ENCODE measurements at places on chromosomes 2 and 18.
A peak's percentile ranks its signal among the peaks of the same experiment; 100 is the strongest.

DNA sequence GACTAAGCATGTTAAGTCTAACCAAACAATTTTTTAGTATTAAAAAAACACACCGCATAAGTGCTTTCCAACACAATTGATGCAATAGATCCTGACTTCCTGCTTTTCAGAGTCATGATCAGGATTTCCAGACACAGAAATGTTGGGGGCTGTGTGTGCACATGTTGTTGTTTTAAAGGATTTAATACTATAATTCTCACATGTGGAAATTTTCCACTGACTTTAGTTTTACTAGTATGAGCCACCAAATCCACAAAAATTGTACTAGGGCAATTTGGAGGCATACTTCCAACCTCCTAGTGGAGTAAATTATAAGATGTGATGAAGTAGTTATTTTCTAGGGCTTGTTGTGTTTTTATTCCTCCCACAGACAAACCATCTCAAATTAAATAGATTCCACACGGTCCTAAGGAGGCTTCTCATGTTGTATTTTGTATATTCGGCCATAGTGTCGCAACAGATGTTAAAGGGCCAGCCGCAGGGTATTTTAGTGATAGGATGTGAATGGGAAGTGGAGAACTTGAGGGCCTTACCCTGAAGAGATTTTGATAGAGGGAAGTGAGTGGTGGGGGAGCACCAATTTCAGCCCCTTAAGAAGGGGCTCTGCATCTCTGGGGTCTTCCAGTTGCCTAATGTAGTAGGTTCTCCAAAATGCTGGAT is 108.9 kb upstream of the KLF7 start:
- DNase-seq = no peak

- DNase-seq = no peak
Measured at GRCh38 chr18:43534511-43534910, 257.2 kb upstream of the SYT4 start.

DNA sequence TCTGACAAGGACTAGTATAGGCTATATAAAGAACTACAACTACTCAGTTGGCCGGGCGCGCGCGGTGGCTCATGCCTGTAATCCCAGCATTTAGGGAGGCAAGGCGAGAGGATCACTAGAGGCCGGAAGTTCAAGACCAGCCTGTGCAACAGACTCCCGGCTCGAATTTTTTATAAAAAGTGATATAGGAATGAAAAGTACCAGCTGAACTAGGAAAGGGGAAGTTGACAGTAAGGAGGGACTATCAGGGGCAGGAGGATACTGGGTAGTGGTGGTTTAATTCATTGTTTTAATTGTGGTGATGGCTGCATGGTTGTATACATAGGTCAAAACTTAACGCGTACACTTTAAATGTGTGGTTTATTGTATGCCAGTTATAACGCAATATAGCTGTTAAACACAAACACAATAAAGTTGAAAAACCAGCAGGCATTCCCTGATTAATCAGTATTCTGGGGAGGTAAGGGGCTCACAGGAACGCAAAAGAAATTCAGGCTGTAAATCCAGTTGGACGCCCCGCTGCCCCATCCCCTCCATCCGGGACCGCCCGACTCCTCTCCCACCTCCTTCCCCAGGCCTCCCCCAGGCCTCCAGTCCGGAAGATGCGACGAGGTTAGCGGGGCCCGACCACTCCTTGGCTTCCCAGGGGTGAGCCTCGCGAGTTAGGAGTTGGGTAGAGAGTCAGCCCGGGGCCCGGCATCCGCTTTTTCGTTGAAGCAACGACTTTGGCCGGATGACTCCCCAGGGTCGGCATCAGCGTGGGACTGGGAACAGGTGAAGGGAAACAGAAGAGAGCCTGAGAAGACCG is 746 bp upstream of the POLR1B start:
- peak; percentile 81 for DNase-seq

GRCh38 chr18:52992041-52992440 is 652.0 kb downstream of the DCC start:
- peak; percentile 29 for DNase-seq

DNA sequence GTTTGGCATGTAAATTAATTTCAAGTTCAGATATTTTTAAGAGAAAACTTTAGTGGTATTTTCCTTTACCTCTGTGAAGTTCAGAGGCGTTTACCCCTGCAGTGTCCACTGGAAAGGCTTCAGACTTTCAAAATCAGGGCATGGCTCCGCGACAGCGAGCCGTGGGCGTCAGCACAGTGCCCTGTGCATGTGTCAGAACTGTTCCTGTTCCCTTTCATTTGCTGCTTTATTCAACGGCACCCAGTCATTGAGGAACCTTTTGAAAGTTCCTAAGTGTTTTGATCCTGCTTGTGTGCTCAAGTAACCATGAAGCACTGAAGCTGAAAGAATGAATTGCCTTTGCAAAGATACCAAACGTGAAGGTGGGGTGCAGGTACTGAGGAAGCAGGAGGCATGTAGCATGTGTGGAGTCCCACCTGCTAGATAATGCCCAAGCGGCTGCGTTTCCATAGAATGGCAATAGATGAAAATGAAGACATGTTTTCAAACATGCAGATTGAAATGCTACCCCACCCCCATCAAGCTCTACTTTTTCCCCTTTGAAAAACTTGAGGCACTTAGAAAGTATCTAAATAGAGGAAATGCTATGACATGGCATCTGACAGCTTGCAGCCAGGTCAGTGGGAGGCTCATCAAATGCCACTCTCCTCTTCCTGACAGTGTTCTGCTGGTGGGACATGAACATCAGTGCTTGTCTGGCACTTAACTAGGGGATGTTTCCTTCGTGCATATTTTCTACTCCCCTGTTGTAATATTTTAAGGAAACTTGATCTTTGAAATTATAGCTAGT is 148.6 kb downstream of the ZNF236 start:
- DNase-seq = no peak

DNA sequence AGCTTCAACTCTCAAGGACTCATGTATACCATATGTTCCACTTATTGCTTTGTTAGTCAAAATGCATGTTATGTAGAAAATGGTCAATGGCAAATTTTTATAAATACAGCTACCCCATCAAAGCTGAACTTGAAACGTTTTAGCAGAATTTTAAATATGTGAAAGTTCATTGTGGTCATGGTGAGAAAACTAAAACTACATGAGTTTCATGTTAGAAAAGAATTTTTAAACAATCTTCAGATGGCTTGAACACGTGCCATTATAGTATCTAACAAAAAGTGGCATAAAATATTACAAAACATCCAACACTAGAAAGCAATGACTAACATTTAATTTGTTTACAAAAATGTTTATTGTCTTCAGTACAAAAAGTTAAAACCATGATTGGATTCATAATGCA is 246.0 kb upstream of the KCNJ3 start:
- no peak for DNase-seq

DNA sequence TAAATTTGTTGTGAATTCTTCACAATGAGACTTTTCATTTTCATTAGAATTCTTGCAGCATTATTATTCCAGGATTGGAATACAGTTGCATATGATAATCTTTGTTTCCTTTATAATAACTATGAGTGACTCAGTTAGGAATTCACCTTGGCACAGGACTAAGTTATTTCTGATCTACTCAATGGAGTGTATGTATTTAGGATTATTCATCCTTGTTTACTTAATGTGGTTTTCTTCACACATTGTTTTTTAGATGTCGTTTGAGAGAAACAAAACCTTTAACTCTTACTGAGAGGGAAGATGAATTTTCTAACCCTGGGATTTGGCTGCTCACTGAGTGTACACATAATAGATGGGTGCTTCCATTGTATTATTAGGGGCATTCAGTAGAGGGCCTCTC is 970.1 kb downstream of the DPP10 start:
- DNase-seq = no peak

DNA sequence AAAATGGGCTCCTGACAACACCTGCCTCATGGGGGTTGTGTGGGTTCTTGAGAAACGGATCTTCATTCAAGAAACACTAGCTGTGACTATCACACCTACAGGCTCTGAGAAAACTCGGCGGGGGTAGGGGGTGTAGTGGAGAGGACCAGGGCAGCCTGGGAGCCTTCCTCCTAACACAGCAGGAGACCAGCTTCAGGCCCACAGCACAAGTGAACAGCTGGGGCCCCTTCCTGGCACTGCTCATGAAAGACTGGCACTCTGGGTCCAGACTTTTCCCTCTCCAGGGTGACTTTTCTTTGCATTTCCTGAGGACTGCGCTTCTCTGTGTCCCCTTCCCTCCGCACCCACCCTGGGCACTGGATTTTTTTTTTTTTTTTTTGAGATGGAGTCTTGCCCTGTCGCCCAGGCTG is 7.2 kb upstream of the SEMA4C start:
- no peak for DNase-seq

DNA sequence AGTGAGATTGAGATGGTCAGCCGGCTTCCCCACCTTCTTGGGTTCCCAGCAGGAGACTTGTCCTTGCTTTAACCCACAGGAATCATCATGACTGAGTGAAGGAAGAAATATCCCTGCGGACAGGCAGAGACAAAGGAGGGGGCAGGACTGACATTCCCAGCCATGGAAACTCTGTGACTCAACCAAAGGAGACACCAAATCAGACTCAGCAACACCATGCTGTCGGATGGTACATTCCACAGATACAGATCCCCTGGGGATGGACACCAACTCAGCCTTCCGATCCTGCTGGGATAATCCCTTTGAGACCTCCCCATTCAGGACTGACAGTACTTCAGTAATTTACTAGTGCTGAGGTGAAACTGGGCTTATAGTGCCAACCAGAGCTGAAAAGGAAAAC is 518.3 kb downstream of the XIRP2 start:
- DNase-seq = no peak

- no peak for DNase-seq
Measured at GRCh38 chr2:219084791-219085190, 24.1 kb upstream of the IHH start.

GRCh38 chr2:118165595-118165994 is 77.3 kb downstream of the INSIG2 start:
- DNase-seq = no peak

DNA sequence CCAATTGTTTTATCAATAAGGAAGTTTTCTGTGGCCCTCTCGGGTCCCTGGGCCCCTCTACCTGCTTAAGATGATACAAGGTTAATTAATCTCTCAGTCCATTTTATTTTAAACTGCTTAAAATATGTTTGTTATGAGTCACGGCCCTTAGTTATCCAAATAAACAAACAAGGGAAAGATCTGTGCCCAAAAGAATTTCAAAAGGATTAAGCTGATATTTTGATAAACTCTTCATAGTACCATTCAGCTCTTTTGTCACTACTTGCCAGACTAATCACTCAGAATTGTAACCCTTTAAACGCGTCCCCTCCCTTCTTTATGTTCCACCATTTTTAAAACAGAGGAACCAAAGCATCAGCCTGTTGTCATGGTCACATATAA is 144.7 kb upstream of the STK17B start:
- no peak for DNase-seq

- DNase-seq = no peak
Measured at GRCh38 chr2:138193416-138194213, 229.3 kb downstream of the HNMT start.

DNA sequence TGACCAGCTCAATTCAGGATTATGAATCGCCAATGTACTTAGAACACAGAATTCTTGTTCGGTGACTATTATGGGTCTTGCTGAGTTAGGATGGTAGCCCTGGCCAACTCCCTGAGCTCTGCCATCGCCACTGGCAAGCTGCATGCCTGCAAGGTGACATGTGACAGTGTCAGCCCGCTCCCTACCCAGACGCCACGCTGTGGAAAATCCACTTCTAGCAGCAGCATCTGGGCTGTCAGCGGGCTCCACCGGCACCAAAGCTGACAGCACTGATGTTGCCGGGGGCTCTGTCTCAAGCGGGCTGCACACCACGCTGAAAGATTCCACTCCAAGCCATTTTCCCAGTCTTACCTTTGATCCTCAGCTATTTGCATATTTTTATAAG is 100.7 kb downstream of the MYT1L start:
- no peak for DNase-seq

DNA sequence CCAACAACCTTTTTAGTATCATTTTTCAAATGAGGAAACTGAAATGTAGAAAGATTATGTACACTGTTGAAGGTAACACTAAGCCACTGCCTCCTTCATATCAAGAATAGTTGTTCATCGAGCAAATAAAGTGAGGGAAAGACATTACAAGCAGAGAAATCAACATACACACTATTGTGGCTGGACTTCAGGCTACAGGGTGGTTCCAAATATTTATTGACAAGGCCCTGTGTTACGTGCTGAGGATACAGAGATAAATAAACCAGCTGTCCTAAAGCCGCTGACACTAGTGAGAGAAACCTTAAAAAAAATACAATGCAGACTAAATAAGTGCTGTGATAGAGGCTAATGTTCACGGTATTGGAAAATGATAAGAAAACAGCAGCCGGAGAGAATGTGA is 1.9 kb upstream of the LNPK start:
- no peak for DNase-seq

DNA sequence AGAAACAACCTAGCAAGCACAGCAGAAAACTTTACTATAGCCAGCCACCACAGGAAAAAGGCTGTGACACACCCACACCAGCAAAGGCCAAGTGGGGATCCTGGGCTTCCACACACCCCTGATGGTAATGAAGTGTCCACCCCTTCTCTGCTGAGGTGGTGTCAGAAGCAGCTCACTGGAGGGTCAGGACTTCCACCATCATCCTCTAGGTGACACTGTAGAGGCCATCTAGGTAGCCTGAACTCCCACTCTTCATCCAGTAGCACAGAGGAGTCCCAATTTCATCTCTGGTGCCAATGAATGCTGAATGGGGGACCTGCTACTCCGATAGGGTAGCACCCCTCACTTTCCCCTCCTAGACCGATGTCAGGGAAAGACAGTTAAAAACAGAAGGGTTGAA is 1544.4 kb downstream of the LRP1B start:
- no peak for DNase-seq

DNA sequence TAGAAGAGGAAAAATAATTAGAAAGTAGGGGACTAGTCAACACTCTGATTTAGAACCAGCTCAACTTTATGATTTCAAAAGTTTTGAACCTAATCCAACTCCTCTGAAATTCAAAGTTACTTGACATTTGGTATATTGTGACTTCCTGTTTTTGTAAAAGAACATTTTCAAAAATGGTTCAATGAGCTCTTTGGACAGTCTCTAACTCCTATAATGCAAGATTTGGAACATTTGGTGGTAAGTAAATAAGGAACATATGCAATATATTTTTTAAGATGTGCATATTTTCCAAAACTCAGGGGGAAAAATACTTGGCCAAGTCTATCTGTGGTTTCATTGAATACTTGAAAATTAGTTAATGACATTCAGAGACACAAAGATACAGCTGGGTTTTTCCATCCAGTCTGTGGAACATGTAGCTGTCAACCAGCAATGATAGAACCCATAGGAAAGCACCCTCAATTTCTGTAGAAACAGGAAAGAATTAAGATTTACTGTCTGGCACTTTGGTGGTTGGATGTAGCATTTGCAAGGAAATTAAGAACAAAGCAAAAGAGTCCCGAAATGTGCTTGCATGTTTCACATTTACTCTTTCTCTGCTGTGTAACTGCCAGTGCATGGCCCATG is 17.0 kb upstream of the ANKRD44 start:
- DNase-seq = no peak

GRCh38 chr18:4385876-4386275 is 69.2 kb downstream of the DLGAP1 start:
- DNase-seq = no peak
